Activated CD4-positive, alpha-beta memory T cell treated with anti-CD3 and anti-CD28 coated beads for 36 hours (primary cell): ENCODE measurements at places on chromosomes 1 and 21. TPM values are rescaled to one million over a fixed set of nuclear protein-coding genes. Genes with fewer than 3 reads are reported as not detected.

KRTAP12-2 gene
- not detected for total RNA-seq

KCNK2 gene
- total RNA-seq, result not detected

DNA sequence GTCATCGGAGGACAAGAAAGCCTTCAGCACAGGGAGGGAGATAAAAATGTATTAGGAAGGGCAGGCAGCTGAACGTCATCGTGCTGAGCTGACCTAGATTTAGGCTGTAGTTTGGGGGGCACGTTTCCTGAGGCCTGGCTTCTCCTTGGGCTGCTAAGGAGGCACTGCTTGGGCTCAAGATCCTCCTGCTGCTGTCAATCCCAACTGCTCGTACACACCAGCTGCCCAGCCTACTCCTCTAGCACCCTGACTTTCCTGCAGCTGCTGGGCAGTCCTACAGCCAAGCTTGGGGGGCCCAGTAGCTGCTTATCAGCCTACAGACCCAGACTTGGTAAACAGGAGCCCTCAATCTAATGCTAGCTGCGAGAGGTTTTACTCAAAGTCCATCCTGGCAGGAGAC is 6.2 kb downstream of the TMEM35B start:
- DNase-seq, result no peak

SLC9C2 gene
- total RNA-seq, result not detected

ADGRL2 gene
- total RNA-seq, result not detected

DNA sequence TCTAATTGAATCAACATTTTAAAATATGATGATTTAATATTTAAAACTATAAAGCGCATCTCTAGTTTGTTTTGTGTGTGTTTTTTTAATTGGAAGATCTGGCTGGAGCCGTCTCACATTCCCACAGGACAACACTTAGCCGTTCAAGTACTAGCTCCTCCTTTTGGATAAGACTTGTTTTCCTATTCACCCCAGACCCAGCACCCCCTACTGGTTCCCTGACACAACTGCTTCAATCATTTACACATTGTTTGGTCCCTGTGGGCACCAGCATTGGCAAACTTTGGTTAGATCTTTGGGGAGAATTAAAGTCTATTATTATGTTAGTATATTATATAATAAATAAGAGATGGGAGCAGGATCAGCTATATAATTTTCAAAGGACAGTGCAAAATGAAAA is 34.5 kb downstream of the TYW3 start:
- no peak for DNase-seq

DNA sequence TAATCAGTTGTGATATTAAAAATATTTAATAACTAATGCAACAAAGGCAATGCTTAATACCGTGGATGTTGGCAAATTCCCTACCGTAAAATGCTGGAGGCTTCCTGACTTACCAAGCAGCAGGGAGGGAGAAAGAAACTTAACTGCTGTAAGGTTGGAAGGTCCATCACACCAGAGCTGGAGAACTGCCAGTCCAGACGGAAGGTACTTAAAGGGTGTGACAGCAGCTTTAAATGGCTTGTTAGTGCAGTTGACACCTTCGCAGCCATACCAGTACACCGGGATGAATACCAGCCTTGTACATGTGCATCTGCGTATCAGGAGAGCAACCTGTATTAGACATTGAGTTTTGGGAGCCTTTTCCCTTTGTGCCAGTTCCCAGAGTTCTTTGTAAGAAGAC is 269.5 kb upstream of the NCAM2 start:
- no peak for DNase-seq

DNA sequence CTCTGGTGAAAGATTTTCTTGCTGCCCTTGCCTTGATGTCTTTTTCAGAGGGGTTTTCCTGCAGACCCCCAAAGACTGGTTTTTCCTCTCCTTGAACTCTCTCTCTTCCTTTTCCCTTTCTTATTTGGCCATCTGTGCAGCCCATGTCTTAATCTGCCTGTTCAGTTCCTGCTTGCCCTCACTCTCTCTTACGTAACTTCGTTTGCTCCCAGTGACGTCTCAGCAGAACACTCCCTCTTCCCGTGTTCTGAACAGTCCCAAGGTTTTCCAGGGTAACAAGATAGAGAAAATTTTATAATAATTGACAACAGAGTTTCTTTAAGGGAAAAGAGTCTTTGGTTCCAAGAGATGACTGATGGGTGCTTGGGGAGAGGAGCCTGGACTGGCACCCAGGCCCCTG is 109.1 kb upstream of the LMO4 start:
- no peak for DNase-seq

DNA sequence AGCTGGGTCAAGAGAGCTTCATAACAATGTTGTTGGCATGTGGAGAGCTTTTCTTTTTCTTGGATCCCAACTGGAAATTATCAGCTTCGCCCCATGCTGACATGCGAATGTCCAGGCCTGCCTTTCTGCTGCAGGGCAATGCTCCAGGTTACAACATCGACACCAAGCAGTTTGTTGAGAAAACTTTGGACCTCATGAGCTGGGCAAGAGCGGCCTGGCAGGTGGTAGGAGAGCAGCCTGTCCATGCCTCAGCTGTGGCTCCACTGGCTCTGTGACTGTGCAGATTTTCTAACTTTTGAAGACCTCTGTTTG is 41.4 kb downstream of the MTARC1 start:
- no peak for DNase-seq

DNA sequence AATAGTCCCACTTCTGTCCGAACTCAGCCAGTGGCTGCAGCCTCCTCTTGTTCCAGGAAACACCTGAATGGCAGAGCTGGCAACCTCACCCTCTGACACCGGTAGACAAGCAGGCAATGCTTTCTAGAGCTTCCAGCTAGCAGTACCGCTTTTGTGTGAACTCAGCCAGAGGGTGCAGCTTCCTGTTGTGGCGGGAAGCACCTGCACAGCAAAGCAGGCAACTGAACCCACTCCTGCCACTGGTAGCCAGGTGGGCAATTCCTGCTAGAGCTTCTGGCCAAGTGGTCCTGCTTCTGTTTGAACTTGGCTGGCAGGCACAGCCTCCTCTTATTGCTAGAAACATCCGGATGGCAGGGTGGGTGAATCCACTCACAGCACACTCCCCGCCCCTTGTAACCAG is 40.1 kb upstream of the TMPRSS15 start:
- DNase-seq, result no peak

AKR7A3 gene
- total RNA-seq, result 0.80 TPM

DNA sequence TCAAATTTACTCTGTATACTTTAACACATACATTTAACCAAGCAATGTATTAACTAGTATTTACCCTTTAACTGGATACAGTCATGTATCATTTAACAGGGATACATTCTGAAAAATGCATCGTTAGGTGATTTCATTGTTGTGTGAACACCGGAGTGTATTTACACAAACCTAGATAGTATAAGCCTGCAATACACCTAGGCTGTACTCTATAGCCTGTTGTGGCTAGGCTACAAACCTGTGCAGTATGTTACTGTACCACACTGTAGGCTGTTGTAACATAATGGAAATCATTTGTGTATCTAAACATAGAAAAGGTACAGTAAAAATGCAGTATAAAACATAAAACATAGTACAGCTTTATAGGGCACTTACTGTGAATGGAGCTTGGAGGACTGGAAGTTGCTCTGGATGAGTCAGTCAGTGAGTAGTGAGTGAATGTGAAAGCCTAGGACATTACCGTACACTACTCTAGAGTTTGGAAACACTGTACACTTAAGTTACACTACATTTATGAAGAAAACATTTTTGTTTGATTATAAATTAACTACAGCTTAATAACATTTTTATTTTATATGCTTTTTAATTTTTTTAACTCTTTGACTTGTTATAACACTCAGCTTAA is 21.3 kb downstream of the RGS4 start:
- DNase-seq, result no peak
